ENCODE measurements at places on chromosomes 5 and 9.

- no peak for DNase-seq
Measured at GRCh38 chr5:89698028-89698427, 711.5 kb downstream of the CETN3 start.

DNA sequence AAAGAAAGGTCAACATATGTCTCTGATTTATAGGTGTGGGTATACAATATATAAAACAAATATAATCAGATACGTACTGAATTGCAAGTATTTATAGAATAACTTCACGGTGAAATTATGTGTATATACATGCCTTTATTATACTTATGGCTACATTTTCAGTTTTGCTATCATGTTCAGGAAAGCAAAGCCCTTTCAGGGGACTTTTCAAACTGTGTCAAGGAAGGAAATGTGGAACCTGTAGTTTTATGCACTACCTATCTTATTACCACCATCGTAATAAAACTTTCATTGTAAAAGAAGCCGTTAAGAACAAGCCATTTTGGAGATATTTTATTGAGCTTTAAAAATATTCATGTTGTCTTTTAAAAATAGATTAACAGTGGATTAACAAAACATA lies 257.2 kb downstream of the PJA2 start:
- no peak for DNase-seq

DNA sequence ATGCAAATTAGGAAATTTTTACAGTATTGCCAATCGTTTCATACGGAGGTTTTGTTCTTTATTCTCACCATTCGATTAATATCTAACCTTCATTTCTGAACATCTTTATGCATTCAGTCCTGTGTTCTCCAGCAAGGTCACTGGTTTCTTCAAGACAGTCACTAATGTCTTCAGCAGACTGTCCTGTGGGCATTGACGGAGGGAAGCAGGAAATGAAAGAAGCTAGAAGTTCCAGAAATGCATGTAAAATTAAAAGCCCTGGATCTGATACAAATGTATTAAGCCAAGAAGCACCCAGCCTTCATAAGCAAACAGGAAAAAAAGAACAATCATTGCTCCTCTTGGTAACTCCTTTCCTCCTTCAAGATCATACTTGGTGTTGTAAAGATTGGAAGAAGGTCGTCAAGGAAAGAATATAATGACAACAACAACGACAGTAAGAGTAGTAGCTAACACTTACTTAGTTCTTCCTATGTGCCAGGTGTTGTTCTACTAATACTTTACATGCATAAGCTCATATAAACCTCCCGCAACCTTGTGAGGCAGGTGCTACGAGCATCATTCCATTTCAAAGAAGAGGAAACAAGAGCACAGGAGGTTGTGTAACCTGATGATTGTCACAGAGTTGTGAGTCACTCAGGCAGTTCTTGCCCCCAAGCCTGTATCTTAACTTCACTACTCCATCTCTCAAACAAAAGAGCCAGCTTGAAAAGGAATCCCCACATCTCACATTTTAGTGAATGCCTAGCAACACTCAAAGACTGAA lies 59.9 kb upstream of the CER1 start:
- no peak for DNase-seq

DNA sequence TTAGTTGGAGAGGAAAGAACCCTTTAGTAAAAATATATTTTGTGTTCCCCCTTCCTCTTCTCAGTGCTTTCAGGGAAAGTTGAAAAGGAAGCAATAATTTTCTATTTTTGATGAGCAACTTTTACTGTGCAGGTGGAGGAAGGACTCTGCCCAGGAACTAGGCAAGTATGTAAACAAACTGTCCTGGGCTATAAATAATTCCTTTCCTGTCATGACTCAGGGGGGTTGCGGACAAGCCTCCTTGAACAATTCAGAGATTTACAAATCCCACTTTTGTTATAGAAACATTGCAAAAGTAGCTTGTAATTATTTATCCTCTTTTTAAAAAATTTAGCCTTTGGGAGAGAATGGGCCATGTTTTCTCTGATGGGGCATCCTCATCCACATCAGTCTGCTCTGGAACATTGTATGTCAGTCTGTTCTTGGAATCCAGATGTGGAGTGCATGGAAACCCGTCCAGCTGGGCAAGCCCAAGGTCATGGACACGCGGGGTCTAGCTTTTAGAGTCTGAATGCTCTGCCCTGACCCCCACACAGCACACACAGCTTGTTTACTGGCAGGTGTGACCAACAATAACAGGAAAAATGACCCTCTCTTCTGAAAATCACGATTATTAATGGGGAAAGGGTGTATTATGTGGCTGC lies 127.6 kb downstream of the GADD45G start:
- no peak for DNase-seq

- DNase-seq: no peak
Measured at GRCh38 chr5:142970440-142971030, 200.4 kb downstream of the ARHGAP26 start.
